AG04449 (cell line): ENCODE measurements at places on chromosomes 11 and 22.

DNA sequence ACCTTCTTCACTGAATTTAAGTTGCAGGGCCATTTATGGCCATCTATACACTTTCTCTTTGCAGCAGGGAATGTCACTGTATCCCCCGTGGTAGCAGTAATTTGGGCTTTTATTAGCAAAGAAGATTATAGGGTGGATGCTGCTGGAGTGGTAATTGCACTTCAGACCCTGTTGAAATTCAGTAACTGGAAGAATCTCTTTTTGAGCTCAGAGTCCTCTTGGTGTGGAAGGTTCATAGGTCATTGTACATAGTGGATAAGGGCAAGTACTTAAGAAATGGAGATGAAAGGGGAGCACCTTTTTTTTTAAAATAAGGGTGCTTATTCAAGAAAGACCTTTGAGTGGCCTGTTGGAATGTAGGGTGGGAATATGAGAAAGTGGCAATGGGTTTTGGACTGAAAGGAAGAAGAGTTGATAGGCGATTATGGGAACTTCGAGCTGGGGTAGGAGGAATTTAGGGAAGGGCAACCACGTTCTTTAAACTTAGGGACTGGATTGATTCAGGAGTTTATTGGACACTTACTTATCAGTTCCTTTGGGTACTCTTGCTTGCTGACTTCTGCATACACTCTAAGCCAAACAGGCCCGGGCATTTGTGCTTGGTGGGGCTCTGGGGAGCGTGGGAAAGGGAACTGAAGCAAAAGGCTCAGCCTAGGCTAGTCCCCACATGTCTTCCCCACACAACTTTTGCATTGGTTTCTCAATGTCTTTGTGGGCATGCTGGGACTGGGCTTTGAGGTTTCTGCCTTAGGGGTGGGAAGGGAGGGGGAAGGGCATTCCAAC is 26.5 kb downstream of the CTNND1 start:
- DNase-seq: no peak

DNA sequence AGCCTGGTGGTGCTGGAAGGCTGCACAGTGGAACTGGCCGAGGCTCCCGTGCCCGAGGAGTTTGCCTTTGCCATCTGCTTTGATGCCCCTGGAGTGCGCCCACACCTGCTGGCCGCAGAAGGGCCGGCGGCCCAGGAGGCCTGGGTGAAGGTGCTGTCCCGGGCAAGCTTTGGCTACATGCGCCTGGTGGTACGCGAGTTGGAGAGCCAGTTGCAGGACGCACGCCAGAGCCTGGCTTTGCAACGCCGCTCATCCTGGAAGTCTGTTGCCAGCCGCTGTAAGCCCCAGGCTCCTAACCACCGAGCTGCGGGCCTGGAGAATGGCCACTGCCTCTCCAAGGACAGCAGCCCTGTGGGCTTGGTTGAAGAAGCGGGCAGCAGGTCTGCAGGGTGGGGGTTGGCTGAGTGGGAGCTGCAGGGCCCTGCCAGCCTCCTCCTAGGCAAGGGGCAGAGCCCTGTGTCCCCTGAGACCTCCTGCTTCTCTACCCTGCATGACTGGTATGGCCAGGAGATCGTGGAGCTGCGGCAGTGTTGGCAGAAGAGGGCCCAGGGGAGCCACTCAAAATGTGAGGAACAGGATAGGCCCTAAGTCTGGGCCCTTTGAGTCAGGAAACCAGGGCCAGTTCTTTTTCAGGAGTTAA is 1.9 kb upstream of the SMDT1 start:
- no peak for DNase-seq

DNA sequence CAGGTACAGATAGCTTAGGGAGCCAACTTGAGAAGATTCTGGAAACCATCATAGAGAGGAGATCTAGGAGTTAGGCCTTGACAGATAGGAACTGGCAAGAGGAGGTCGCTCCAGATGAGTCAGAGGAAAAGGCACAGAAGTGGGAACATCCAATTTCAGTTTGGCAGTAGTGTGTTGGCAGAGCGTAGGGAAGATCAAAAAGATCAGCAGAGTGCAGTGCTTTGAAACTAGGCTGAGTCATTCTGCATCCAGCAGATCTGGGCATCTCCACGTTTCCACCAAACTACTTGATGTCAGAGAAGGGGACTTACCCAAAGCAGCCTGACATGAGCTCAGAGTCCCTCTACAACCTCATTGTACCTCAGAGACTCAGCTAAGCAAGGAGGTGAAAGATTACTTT is 58.5 kb downstream of the GAB4 start:
- DNase-seq: no peak

- DNase-seq: no peak
These were observed 4.5 kb downstream of the ZMAT5 start for GRCh38 chr22:29762263-29762662.

GRCh38 chr11:118998822-118999221 is 884 bp downstream of the CENATAC start:
- DNase-seq: no peak

DNA sequence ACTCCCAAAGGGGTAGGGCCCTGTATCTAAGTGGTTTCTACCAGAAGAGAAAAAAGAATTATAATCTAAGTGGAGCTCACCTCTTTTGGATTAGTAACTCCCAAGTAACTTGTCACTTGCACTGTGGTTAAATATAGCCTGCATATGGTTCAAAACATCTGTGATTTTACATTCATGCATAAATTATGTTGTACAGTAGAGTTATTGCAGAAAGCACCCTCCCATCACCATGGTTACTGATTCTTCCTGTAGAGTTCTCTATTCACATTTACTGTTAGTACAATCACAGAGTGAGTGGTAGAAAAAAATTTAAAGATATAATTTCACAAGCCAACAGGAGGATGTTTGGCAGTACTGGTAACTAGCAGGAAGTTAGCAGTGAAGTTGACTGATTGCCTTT is 80.4 kb downstream of the LRRC4C start:
- no peak for DNase-seq

DNA sequence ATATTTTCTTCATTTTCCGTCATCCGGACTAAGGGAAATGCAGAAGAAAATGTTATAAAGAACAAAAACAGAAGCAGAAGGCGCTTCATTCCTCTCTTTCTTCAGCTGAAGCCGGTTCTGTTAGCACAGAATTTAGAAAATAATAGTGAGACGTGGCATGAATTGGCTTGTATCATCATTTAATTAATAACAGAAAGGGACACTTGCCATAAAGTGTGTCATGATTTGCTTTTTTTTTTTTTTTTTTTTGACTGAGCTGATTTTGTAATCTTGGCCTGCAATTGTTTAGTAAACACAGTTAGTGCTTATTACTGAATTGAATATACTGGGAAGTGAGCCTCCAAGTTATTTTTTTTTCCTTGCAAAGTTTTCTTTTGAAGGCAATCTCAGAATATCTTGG is at the start of gene MMP27:
Gene MMP27, minus strand, starts transcription at position 144 of the 400 bp plus-strand sequence. Its CDS starts 55 bp downstream, at position 89.
- DNase-seq: no peak

GRCh38 chr11:87281496-87281895 is 243.8 kb downstream of the TMEM135 start:
- no peak for DNase-seq

DNA sequence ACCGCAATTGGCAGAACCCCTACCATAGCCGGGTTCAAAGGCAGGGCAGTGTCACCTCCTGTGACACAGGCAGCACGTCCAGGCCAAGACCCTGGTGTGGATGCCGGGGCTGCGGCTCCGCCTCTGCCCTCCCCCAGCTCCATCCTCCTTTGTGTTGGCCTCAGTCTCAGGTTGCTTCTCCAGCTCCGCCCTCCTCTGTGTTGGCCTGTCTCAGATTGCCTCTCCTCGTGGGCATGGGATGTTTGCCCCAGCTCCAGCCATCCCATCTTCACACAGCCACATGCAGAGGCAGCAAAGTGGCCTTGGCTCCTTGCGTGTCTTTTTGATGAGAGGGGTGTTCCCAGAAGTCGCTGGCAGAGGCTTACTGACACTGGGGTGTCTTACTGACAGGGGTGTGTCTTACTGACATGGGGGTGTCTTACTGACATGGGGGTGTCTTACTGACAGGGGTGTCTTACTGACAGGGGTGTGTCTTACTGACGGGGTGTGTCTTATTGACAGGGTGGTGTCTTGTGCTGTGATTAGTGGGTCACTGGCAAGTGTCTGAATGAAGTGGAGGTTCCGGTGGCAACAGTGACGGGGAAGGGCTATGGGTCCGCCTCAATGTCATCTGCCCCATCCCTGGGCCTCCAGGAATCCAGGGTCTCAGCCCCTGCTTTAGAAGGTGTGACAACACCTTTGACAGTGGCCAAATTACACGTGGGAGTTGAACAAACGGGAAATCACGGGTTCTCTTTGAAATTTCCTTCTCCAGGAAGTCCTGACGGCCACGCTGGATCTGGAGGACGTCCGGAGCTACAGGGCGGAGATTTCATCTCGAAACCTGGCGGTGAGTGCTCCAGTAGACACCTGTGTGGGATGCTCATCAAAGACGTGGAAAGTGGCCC is 24.9 kb downstream of the NADSYN1 start:
- DNase-seq: no peak

DNA sequence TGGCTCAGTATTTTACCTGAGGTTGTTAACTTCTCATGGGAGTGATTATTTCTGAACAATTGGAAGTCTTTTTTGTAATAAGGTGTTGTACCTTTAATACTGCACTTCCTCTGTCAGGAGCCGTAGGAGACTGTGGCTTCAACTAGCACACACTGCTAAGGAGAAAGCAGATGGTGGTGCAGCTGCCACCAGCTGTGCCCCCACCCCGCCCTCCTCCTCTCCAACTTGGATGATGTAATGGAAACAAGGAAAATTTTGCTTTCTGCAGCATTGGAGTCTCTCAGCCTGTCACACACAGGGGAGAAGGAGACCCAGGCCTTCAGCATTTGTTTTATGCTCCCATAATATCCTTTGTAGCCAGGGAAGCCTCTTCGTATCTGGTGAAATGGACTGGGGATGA is 91.2 kb downstream of the TEAD1 start:
- no peak for DNase-seq

- DNase-seq: peak; percentile 9
These were observed 72.8 kb upstream of the CLNS1A start for GRCh38 chr11:77710358-77710757.

- DNase-seq: no peak
These were observed at the start of gene CSF2RB for GRCh38 chr22:36913427-36914389. TSS of gene CSF2RB (plus strand) at chr22:36913628. CDS start at chr22:36922208, 8,580 bp downstream.

DNA sequence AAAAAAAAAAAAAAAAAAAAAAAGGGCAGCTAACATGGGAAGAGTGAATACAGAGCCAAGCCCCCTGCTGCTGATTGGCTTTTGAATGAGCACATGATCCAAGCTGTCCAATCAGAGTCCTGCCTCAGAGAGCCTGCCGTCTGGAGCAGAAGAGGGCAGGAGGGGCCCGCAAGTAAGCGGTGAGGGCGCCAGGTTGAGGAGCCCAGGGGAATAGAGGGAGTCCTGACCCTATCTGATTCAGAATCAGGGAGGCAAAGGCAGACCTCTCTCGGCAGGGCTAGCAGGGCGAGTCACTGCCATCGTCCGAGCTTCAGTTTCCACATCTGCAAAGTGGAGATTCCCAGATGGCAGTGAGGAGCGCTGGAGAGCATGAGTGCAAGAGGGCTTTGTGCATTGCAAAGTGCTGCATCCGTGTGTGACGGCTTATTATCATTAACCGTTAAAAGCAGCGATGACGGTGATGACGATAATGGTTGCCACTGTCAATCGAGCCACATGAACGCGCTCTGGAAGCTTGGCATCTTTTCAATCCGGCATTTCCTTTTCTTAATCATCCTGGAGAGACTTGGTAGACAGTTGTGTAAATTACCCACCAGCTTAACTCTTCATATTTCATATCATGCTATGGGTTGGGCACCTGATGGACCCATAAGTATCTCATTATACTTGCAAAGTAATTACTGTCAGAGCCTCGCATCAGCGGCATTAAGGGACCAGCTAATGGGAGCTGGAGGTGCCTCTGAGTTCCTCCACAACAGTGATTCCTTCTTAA is 68.6 kb upstream of the ATXN10 start:
- no peak for DNase-seq

DNA sequence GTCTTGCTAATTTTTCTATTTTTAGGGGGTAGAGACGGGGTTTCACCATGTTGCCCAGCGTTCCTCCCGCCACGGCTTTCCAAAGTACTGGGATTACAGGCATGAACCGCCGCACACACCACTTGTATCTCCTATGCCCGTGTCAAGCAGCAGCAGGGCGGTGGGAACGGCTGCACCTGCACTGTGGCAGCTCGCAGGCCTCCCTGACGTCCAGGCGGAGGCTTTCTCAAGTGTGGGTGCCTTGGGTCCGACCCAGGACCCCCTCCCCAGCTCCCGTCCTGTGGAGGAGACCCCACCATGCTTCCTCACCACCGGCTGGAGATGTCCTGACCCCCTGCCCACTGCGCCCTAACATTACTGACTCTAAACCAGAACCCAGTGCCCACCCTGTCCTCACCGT is 25.7 kb downstream of the TSPAN4 start:
- DNase-seq: no peak

GRCh38 chr11:121696177-121696871 is 243.6 kb upstream of the SORL1-AS1 start:
- no peak for DNase-seq

GRCh38 chr22:45096256-45096907 is 67.3 kb upstream of the NUP50 start:
- DNase-seq: no peak

DNA sequence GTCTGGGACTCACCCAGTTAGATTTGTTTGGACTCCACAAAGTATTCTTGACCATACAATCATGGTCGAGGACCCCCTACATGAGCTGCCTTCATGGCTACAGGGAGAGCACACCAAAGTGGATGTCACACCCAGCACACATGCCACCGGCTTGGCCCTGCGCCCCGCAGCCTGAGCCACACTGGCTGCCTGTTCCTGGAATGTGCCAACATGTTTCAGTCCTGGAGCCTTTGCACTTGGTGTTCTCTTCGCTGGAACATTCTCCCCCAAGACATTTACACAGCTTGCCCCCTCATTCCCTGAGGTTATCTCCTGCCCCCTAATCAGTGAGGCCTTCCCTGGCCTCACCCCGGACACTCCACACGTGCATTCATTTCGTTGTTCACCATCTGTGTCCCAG is 46.0 kb downstream of the PPARA start:
- DNase-seq: no peak

DNA sequence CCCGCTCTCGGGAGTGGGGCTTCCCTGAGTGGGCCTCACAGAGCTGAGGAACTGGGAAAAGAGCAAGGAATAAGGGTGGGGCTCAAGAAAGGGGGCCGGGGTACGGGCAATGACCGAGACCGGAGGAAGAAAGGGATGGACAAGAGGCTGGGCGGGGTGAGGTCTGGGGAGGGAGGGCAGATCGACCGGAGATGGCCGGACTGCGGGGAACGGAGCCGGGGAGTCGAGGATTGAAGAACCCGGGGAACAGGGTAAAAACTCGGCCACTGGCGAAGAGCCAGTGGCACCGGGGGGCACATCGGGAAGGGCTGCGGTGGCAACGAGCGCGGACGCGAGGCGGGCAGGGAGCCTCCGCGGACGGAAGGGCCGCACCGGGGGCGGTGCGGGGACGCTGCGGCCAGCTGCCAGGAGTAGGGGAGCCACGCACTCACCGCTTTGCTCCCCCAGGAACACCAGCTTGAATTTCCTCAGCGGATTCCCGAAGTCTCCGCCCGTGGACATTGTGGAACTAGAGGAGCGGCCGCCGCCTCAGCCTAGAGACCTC is 667 bp downstream of the RAB6A start:
- no peak for DNase-seq

- DNase-seq: no peak
These were observed 918 bp downstream of the CHORDC1 start for GRCh38 chr11:90221803-90222458.

GRCh38 chr11:110907629-110908028 is 195.4 kb upstream of the ARHGAP20 start:
- peak; percentile 60 for DNase-seq
